ENCODE measurements at places on chromosomes 12 and 14.

GRCh38 chr14:58801086-58801485 is 163.3 kb downstream of the DACT1 start:
- DNase-seq = no peak

GRCh38 chr12:123839826-123840225 is 77.7 kb downstream of the DNAH10 start:
- no peak for DNase-seq

- no peak for DNase-seq
Observed at GRCh38 chr12:3805077-3805476, 52.2 kb upstream of the CRACR2A start.

DNA sequence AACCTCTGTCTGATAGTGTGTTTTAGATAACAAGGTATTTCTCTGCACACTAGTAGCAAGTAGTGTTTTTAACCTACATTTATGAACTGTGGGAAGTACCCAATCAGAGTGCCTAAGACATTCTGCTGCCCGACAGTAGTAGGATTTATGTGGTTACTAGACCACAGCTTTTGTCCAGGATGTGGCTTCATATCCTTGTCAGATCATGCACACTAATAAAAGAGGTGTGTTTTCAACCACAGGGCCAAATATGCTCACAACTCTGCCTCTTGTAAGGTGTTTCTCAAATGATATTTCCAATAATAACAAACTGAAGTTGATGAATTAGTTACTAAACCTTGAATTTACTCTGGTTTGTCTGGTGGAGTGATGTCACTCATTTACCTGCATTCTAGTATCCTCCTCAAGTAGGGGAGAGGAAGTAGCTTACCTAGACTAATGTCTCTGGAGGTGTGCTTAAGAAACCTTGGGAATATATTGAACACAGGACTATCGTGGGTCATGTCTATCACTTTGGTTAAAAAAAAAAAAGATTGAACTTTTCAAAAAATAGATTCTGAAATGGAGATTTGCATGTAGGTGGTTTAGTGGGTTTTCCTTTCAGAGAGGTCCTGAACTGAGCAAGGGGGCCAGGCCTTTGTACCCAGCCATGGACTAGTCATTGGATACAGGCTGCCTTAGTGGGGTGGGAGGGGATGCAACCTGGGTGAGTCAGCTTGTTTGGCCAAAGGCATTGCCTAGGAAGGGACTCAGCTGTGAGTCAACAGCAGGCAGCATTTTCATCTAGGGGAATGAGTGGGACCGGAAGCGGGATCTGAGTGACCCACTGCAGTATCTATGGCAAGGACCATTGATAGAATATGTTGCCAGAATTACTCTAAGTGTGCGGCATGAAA is 14.1 kb downstream of the FBXW8 start:
- DNase-seq = peak; percentile 17

- no peak for DNase-seq
Observed at GRCh38 chr12:78226763-78227162, 396.1 kb downstream of the NAV3 start.
